Adrenal gland (tissue), 19 donors: ENCODE measurements at places on chromosomes 5 and 9.

GRCh38 chr5:158514319-158514985, 585.3 kb downstream of the EBF1 start:
- no peak for DNase-seq

GRCh38 chr9:88736136-88736637, 201.2 kb downstream of the NXNL2 start:
- DNase-seq: no peak

DNA sequence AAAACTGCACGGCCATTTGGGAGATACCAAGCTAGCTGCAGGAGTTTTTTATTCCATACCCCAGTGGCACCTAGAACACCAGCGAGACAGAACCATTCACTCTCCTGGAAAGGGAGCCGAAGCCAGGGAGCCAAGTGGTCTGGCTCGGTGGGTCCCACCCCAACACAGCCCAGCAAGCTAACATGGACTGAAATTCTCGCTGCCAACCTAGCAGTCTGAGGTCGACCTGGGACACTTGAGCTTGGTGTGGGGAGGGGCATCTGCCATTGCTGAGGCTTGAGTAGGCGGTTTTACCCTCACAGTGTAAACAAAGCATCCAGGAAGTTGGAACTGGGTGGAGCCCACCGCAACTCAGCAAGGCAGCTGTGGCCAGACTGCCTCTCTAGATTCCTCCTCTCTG, 108.9 kb upstream of the CHD1 start:
- DNase-seq: no peak

DNA sequence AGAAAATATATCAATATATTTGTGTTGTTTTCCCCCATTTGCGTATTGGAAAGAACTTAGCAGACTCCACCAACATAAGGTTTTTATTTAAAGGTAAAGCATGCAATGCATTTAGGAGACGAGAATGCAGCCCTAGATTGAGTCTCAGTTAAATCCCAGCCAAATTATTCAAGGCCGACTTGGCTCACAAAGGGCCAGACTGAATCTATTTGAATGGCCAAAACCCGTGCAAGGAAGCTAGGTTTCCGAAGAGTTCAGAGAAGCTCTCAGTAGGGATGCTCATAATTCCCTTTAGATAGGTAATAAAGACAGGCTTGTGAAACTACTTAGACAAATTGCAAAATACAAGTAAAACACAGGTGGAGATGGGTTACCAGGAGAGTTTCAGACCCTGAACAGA, 520.3 kb downstream of the CDH9 start:
- DNase-seq: no peak

GRCh38 chr5:154813736-154814135, 36.7 kb downstream of the FAXDC2 start:
- no peak for DNase-seq

DNA sequence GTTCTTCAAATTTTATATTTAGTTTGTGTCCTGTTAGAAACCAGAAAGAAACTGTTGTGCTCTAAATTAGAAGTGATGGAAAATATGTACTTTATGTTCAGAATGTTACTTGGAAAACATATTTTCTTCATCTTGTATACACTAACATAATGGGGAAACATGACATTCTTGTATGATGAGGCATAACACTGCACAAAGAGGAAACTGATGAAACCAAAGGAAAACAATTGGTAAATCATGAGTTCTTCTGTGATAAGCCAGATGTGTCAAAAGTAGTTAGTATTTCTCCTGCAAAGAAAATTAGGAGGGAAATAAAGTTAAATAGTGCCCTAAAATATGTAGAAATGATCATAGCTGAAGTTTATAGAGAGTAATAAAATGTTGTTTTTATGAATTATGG, 111.1 kb upstream of the FBN2 start:
- no peak for DNase-seq

GRCh38 chr5:86748538-86749105, 130.9 kb downstream of the COX7C start:
- no peak for DNase-seq

- peak; percentile 41 for DNase-seq
These were observed 1.1 kb downstream of the EPB41L4B start for GRCh38 chr9:109319626-109320241.

DNA sequence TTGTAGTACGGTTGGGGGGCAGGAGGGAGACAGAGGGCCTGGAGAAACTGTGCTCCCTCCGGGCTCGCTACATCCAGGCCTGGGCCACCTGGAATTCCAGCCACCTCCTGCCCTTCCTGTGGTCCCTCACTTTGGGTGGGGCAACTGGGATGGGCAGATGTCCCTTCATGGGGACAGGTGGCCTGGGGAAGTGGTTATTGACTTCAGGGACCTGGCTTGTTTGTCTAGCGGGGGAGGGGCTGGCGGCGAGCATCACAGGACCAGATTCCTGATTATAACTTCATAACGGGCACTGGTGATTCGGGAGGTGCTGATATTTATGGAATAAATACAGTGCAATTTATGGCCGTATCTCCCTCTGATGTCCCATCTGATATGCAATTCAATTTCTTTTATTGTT, 20.1 kb upstream of the LAMC3 start:
- DNase-seq: no peak

DNA sequence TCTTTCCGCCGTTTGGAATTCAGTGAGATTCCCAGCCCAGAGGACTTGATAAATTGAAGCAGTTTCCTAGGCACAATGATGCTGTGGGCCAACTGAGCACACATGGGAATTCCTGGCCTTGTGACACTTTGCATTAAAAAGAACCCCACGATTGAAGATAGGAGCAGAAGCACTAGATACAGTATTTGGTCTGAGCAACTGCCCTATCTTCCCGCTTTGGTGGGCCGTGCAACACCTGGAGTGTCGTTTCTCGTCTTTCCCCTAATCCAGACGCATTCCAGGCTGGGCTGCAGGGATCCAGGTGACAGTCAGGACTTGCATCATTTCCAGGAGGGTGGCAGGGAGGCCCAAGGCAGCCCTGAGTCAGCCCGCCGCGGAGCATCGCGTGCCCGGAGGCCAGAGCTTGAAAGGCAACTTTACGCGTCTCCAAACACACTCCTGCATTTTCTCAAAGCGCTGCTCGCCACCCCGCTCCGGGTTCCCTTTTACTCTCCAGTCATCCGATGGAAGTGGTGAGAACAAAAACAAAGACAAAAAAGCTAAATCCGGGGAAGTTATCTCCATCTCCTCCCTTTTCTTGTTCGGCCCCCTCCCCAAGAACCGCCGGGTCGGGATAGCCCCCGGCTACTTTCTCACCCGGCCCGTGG, 753 bp upstream of the STC2 start:
- no peak for DNase-seq

- DNase-seq: no peak
These were observed 198.7 kb downstream of the C9orf50 start for GRCh38 chr9:129422032-129422842.

DNA sequence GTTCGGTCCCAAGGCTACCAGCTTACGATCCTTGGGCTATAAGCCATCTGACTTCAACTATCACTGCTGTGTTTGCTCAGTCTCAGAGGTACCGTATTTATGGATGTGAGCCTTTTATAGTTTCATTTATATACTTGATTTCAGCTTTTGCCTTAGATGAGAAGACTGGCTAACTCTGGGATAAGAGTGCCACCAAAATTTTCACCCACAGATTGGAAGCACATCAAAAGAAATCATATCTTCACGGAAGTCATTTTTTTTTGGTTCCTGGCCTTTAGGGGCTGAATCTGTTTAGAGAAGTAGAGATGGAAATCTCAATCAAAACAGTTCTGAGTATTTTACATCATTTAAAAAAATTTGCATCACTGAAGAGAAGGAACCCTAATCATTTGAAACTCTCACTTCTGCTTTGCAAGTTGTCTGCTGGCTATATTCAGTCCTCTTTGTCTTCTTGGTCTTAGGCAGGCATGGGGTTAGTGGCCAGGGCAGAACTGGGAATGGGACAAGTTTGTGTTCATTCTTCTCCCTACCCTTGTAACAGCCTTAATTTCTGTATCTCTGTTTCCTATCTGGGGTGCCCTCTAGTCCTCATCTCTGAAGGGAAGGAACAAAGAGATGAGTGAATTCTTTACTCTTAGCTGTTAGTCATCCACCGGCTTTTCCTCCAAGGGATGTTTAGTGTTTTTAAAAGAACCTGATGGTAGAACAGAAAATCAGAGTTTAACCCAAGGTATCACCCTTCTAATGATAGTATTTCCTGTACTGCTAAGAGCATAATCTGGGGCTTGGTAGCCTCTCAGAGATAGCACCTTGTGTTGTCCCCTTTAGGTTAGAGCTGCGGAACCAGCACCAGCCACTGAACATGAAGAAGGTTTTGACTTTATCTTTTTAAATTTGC, 14.1 kb upstream of the TNFAIP8 start:
- no peak for DNase-seq

DNA sequence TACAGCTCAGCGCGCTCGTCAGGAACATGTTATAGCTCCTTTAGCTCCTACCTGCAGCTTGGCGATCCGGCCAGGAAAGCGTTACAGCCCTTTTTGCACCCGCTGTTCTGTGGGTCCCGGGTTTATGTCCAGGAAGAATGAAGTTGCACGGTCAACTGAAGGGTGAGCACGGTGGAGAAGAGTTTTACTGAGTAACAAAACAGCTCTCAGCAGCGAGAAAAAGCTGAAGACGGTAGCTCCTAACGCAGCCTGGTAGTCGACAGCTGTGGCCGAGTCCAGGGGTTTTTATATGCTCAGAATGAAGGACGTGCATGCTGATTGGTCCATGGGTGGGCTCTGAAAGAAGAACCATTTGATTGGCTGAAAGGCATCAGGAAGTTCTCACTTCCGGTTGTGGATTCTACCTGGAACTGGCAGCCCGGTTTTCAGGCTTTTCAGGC, 1830.1 kb upstream of the NUDT12 start:
- no peak for DNase-seq

GRCh38 chr9:4005896-4006295, 294.0 kb downstream of the GLIS3 start:
- no peak for DNase-seq

GRCh38 chr5:14009575-14009974, 65.1 kb upstream of the DNAH5 start:
- no peak for DNase-seq

DNA sequence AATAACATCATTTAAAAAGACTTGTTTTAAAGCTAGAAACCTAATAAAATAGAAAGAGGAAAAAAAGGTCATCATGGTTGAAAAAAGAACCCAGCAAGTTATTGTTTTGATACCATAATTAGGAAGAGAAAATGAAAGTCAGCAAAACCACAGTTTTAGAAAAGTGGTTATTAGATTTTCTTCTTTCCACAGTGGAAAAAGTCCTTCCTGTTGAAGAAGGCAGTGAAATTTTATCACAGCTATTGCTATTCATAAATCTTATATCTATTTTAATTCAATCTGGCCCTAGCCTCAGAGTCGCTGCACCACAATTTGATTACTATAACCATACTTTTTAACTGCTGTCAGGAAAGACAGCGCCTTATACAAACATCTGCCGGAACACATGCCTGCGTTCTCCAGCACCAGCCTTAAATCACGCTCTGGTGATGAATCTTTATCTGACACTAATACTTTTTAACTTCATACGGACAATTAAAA, 60.3 kb downstream of the MAPKAP1 start:
- no peak for DNase-seq

GRCh38 chr5:61653807-61654580, 321.9 kb downstream of the ZSWIM6 start:
- DNase-seq: no peak

- DNase-seq: no peak
These were observed 144.6 kb downstream of the CD180 start for GRCh38 chr5:67052034-67052433.

DNA sequence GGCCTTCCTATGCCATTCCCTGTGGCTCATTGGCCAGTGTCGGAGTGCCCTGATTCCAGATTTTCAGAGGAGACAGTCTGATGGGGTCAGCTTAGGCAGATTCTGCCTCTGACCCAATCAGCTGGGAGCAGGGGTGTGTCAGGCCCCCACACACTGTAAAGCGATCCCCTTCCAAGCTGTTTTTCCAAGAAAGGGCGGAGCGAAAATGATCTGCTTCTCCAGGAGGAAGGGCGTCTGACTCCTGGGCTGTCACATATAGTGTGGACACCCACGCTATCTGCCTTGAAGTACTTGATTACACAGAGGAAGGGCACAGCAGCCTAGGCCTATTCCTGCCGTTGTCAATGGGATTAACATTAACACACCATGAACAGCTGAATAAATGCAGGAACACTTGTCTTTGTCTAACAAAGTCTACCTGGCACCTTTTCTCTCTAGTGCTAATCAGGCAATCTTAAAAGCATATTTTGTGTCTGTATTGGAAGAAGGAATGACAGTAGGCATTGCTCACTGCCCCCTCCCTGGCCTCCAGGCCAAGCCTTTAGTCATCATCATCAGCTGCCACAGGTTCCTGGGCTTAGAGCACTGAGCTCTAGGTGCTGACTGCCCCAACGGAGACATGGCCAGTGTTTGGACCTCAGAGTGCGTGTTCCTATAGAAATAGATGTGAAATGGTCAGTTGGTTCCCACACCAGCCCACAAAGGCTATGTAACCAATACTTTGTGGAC, 218.7 kb downstream of the MELK start:
- DNase-seq: no peak

- DNase-seq: no peak
These were observed 134.8 kb downstream of the EPB41L4A start for GRCh38 chr5:112283943-112284929.

DNA sequence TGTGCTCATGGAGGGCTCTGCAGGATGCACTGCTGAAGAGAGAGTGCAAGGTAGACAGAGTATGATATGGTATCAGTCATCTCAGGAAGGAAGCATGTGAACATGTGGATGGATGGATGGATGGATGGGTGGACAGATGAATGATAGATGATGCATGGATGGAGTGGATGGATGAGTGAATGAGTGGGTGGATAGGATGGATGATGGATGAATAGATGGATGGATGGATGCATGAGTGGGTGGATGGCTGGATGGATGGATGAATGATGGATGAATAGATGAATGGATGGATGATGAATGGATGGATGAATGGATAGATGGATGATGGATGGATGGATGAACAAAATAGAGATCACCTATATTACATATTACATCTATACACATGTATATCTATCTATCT, 341.3 kb downstream of the DRD1 start:
- DNase-seq: no peak

GRCh38 chr9:124520206-124520596, 13.0 kb upstream of the NR5A1 start:
- DNase-seq: no peak

GRCh38 chr5:117803533-117803932, 1184.8 kb downstream of the DTWD2 start:
- DNase-seq: no peak

DNA sequence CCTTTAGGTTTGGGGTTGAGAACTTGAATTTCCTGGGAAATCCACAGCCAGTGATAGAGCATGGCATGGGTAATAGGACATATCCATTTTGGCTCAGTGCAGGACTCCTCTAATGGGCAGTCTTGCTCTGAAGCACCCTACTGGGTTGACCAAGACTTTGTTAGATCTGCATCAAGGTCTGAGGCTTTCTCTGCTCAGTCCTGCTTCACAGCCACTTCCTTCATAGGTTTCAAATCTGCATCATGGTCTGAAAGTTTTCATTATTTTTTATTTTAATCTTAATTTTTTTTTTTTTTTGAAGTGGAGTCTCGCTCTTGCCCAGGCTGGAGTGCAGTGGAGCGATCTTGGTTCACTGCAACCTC, 36.5 kb downstream of the KIF2A start:
- DNase-seq: no peak
